ENCODE measurements at places on chromosomes 6 and 20. TPM values are rescaled to one million over a fixed set of nuclear protein-coding genes. Genes with fewer than 3 reads are reported as not detected.

- DNase-seq = no peak
These were observed 859.3 kb upstream of the FLRT3 start for GRCh38 chr20:15196547-15197255.

GRCh38 chr6:136962661-136963060, 40.6 kb downstream of the SLC35D3 start:
- no peak for DNase-seq

DNA sequence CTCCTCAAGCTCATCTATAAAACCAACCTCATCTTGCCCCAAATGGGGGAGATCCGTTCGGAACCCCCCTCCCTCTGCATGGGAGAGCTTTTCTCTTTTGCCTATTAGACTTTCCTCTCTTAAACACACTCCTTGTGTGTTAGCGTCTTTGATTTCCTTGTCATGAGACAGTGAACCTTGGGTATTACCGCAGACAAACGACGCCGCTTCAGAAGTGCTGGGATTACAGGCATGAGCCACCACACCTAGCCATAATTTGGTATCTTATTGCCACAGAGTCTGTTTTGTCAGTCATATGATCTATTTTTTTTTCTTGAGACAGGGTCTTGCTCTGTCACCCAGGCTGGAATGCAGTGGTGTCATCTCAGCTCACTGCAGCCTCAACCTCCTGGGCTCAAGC, 3.6 kb downstream of the SHLD1 start:
- DNase-seq = no peak

DNA sequence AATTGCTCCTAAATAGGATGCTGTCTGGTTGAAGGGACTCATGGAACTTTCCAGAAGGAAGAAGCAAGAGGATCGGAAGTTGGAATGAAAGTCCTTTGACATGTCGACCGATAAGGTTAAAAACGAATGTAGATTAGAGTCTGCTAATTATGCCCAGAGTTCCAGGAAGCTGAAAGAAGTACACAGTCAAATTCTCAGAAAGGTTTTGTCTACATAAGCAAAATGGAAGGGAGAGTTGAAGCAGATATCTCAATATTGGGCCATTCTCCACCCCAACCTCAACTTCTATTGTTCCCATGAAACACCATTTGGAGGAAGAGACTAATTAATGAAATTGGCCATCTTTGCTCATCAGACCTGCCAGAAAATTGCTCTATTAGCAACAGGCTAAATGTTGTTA, 64.0 kb downstream of the CAP2 start:
- DNase-seq = no peak

The LCA5 gene
- 0.73 TPM for total RNA-seq

DNA sequence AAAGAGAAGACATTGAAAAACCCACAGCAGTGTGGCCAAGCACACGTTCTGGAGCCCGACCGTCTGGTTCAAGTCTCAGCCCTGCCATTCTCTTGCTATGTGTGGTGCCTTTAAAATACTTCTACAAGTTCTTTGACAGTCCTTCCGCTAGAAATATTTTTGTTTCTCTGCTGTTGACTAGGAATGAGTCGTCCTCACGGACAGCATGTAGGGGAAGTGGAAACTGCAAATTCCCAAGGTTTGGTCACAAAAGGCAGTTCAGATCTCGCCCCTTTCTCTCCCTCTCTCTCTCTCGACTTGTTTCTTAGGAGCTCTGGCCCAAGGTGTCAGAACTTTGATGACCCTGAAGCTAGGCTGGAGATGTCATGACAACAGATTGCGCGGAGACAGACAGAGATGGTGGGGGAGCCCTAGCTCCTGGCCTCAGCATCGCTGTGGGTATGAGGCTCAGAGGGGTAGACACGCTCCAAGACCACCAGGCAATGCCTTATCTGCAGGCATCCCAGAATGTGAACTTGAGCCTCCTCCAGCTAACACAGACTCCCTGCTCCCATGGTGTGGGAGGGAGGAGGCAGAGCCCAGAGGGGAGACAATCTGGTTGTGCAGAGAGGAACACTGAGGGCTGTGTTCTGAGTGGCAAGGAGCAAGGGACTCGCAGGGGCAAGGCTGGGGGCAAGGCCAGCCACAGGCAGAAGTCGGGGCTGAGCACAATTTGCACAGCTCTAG, 368.9 kb upstream of the SULF2 start:
- peak; percentile 7 for DNase-seq
